GM23248 (cell line): ENCODE measurements at places on chromosomes 12 and 14. TPM values are rescaled to one million over a fixed set of nuclear protein-coding genes. Genes with fewer than 3 reads are reported as not detected.
A peak's percentile ranks its signal among the peaks of the same experiment; 100 is the strongest.

- H3K27me3 ChIP-seq = no peaks in the 10 kb centered on the region
- H3K36me3 ChIP-seq = no peaks in the 10 kb centered on the region
- H3K27ac ChIP-seq = no peak overlapping the region
Observed at GRCh38 chr12:118073768-118074167, 12.8 kb upstream of the WSB2 start.

GRCh38 chr12:67943141-67943892 is 45.9 kb upstream of the IFNG-AS1 start:
- H3K27me3 ChIP-seq = no peaks in the 10 kb centered on the region
- H3K36me3 ChIP-seq = no peaks in the 10 kb centered on the region
- peak; percentile 81 for DNase-seq

DNA sequence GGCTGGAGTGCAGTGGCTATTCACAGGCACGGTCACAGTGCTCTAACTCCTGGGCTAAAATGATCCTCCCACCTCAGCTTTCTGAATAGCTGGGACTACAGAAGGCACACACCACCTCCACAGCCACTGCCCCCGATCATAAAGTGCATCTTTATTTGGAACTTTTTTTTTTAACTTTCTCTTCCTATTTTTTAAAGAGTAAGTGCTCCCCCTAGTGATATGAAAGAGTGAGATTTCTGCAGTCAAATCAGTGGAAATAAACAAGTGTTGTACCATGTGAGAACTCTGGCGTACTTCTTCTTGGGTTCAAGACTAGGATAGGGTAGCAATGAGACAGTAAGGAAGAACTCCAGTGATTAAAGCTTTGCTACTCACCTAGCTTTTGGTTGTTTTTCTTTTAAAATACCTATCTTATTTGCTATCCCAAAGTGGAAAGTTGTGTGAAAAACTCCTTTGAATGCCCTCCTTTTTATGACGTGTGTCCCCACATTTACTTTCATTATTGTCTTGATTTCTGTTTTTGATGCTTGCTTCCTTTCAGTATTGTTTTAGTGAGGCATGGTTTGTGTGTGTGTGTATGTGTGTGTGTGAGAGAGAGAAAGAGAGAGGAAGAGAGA is 6.6 kb downstream of the PPP4R4 start:
- H3K36me3 ChIP-seq = no peaks in the 10 kb centered on the region
- peaks cover 19% of the 10 kb centered on the region for H3K27me3 ChIP-seq
- H3K4me1 ChIP-seq = no peaks in the 10 kb centered on the region
- DNase-seq = peak; percentile 63
- peak overlapping the region; percentile 47 for H3K4me3 ChIP-seq

DEGS2 gene
- total RNA-seq = 1.4 TPM in 1 of 2 replicates, not detected in the other

IL26 gene
- not detected in 2 replicates for total RNA-seq
